HL-60 (cell line): ENCODE measurements at places on chromosomes 4 and X.

DNA sequence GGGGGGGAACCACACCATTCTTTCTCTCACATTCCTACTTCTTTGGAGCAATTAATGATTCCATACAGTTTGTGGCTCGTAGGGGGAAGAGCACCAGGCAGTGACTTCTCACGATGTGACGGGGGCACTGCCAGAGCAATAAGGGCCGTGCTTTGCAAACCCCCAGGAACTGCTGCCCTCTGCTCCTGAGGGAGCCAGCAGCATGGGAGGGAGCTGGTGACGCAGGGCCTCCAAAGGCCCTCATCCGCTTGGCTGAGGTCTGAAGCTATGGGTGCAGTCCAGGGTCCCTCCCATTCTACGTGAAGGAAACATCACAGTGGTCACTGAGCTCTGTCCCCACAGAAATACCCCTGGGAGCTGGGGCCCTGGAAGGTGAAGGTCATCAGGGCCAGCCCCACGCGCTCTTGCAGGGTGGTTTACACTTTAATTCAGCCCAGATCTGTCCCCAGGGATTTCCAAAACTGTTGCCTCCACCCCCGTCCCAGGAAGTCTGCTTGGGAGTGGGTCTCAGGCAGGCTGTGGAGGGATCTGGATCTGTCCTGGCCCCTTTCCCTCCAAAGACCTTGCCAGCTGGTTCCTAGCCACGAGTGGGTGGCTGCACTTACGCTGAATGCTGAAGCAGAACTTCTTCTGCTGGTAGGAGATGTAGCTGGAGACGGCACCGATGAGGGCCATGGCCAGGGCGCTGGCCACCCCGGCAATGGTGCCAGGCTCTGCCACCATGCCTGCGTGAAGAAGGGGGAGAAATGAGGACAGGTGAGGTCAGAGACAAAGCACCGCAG lies 82.6 kb downstream of the MTMR1 start:
- DNase-seq = no peak

DNA sequence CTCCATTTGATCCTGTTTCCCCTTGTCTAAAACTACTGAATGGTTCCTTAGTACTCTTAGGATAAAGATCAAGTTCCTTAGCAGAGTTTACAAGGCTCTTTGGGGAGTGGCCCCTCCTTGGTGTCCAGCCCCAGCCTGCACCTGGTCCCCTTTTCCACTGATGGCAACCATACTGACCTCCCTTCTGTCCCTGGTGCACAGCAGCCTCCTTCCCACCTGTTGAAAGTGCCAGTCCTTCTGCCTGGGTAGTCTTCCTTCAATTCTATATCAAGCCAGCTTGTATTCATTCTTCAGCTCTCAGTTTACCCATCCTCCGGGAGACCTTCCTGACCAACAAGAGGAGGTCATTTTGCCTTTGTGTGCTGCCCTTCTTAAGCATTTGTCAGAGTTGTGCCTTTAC lies 30.4 kb upstream of the NMU start:
- DNase-seq = no peak

DNA sequence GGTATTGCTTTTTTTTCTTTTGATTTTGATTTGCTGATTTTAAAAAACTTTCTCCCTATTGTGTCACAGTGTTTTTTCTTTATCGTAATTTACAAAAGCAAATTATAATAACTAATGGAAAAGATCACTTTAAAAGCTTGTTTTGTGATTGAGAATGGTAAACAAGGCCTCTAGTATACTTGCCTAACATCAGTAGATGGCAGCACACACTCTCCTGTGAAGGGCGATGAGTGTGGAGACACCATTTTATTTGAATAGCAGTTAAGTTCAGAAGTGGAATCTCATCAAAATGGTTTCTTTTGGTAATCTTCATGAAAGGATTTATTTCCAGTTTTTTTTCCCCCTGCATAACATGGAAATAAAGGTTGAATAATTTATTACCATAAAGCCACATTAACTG lies 72.3 kb downstream of the PAK3 start:
- no peak for DNase-seq

- DNase-seq = no peak
Measured at GRCh38 chrX:49198540-49199314, 1.3 kb downstream of the SYP start.

- no peak for DNase-seq
Measured at GRCh38 chr4:40152637-40153036, 44.2 kb upstream of the RHOH start.

DNA sequence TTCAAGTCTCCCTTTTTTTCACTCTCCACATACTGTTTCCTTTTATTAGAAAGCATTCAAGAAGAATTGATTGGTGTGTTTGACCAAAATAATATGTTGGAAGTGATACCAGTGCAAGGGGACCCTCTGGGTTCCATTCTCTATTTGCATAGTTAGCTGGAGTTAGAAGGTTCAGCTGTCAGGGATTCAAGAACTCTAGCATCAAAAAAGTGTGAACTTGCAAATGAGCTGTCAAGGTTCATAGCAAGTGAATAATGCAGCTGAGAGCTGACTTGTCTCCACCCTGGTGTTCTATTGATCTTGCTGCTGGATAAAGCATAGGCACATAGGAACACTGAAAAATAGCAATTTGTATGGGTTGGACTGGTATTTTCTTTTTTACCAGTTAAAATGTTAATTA lies 73.2 kb downstream of the SORBS2 start:
- DNase-seq = no peak

- DNase-seq = no peak
Measured at GRCh38 chrX:4314586-4314985, 601.1 kb upstream of the PRKX start.

GRCh38 chr4:41533680-41534079 lies 4.3 kb upstream of the LIMCH1 start:
- DNase-seq = no peak

GRCh38 chr4:108700081-108700757 lies 49.8 kb downstream of the OSTC start:
- DNase-seq = no peak

DNA sequence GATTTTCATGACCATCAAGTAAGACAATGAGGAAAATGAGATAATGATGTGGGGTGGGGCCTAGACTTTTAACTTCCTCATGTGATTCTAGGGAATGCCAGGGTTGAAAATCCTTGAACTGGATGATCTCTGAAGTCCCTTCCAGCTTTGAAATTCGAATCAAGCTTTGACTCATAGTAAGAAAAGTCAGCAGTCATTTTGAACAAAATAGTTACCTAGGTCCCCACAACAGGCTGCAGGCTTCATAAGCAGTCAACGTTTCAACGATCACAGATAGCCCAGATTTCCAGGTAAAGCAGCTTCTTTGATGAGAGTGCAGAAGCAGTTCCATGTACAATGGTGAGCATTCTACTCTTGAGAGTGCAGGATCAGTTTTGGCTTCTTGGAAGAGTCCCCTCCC lies 93.7 kb downstream of the GRIA3 start:
- DNase-seq = no peak

- no peak for DNase-seq
Measured at GRCh38 chr4:165448700-165449099, 69.9 kb downstream of the CPE start.
